ENCODE measurements at places on chromosomes 2 and 18. TPM values are rescaled to one million over a fixed set of nuclear protein-coding genes. Genes with fewer than 3 reads are reported as not detected.

Gene UCN
- total RNA-seq = 0.13 TPM

Gene AGPS
- total RNA-seq = 89.2 TPM

Gene IL1RN
- total RNA-seq = not detected

Gene CWC22
- 25.0 TPM for total RNA-seq

Gene FBXO48
- 0.72 TPM for total RNA-seq

Gene CYS1
- not detected for total RNA-seq

Gene PPP1R1C
- 0.53 TPM for total RNA-seq

Gene DYNAP
- not detected for total RNA-seq
